ENCODE measurements at places on chromosomes 1 and 21.

GRCh38 chr1:117537291-117537920 is 68.4 kb upstream of the TENT5C start:
- no peak for DNase-seq

GRCh38 chr1:43779805-43780403 is 72.6 kb downstream of the ST3GAL3 start:
- DNase-seq, result no peak

- DNase-seq, result no peak
Observed at GRCh38 chr1:41902159-41902577, 16.6 kb downstream of the HIVEP3 start.

GRCh38 chr1:48841461-48841860 is 64.8 kb upstream of the BEND5 start:
- no peak for DNase-seq

GRCh38 chr1:3132660-3133059 is 63.7 kb downstream of the PRDM16 start:
- no peak for DNase-seq

All from right atrium auricular region (tissue), 2 donors.